GM04504 (cell line): ENCODE measurements at places on chromosomes 2 and 18.

DNA sequence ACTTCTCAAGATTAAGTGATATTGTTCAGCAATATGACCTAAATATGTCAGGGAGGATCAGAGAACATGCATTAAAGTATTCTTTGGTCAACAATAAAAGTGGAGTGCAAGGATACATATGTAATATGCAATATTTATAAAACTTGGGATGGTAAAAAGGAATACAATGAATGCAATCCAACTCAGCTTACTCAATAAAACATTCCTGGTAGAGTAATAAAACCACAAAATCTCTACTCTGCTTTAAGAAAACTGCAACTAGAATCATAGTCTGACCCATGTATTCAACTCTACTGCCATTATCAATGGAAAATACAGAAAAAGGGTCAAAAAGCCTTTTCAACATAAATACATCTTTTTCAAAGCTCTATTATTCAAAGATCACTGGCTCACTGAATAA lies 11.6 kb downstream of the IRS1 start:
- DNase-seq, result no peak

GRCh38 chr2:47069628-47070154 lies 85.4 kb downstream of the STPG4 start:
- DNase-seq, result peak; percentile 73

DNA sequence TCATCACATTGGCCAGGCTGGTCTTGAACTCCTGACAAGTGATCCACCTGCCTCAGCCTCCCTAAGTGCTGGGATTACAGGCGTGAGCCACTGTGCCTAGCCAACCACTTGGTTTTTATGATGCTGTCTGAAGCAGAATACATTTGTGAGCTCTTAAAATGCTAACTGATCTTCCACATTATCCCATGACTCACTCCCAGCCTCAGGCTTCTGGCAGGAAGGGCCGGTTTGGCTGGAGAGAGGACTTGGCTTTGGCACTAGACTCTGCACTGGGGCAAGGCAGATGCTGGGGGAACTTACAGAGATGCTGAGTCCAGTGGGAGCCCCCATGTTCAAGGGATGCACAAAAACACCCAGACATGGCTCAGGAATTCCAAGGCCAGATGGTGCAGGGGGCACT lies 40.5 kb upstream of the SH3BP4 start:
- peak; percentile 82 for DNase-seq

DNA sequence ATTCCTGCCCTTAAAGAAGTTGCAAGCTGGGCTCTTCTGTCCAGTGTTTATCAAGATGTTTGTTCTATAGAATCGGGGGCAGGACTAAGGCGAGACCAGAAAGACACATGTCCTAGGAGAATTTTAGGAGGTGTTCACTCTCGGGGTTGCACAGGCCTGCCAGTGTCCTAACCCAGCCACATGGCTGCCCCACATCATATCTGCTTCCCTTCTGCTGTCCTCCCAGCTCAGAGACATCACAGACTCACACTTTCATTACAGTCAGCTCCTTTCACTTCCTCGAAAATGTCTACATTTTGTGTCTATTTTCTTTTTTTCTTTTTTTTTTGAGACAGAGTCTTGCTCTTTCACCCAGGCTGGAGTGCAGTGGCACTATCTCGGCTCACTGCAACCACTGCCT lies 10.7 kb upstream of the MRO start:
- DNase-seq, result no peak

DNA sequence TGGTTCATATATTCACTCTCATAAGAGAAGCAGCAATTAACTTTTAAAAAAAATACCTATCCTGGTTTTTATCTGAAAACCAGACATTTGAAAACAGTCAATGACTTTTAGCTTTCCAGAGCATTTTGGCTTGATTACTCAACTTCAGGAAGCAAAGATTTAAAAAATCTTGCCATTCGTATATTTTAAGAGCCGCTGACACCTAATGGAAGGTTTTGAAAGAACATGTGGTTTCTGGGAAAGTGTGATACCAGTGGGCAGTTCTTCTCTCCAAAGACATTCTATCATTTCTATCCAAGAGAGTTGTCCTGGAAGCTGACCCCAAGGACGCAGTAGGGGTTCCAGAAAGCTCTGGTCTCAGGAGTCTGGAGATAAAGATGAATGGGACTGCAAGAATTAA lies 234.7 kb downstream of the TTC32 start:
- DNase-seq, result no peak

DNA sequence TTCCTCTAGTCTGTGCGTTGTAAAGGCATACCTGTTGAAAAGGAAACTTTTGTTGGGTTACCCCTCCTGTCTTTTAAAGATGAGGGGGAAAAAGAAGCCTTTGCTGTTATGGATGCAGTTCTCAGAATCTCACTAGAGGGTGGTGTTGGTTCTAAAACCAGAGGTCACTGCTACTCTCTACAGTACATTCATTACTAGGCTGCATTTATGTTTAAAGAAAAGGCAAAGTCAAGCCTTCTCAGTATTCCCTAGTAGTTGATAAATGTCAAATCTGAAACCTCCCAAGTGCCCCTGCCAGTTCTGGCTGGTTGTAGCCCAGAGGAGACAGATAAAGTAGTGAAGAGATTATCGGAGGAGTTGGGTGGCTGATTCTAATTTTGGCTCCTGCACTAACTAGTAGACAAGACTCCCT lies 1.4 kb upstream of the PLCL1 start:
- no peak for DNase-seq

DNA sequence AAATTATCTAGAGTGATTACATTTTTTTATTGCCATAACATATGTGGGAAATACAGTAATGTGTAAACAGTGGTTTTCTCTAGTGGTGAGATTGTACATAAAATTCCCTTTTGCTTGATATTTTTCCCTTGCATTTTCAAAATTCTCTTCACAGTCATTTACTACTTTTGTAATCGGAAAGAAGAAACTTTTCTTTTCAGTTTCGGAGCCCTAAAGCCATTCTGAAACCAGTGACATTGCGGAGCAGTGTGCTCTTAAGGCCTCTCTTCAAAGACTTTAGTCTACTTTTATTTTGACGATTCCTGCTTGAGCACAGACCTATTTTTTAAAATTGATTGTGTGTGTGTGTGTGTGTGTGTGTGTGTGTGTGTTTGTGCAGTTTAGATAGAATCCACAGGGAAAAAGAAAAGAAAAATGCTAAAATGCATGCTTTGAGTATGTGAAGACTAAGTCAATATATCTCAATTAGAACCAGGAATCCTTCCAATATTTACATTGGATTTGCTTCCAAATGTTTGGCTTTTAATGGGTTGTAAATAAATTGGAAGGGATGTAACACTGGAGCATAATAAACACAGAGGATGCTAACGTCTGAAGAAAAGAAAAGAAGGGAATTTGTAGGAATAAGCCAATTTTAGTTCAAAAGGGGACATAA lies 357.4 kb downstream of the RND3 start:
- no peak for DNase-seq

GRCh38 chr2:50181212-50181611 lies 850.7 kb downstream of the NRXN1 start:
- no peak for DNase-seq

GRCh38 chr18:69127873-69128500 lies 272.7 kb upstream of the DOK6 start:
- peak; percentile 6 for DNase-seq

- no peak for DNase-seq
These were observed 7.2 kb upstream of the SS18 start for GRCh38 chr18:26097563-26097962.

- no peak for DNase-seq
These were observed 41.4 kb downstream of the STEAP3 start for GRCh38 chr2:119264781-119265692.

- no peak for DNase-seq
These were observed 41.4 kb downstream of the DDX18 start for GRCh38 chr2:117855886-117856285.

GRCh38 chr2:6885551-6885950 lies 8.0 kb downstream of the RSAD2 start:
- DNase-seq, result no peak
